ENCODE measurements at places on chromosomes 13 and 19.

DNA sequence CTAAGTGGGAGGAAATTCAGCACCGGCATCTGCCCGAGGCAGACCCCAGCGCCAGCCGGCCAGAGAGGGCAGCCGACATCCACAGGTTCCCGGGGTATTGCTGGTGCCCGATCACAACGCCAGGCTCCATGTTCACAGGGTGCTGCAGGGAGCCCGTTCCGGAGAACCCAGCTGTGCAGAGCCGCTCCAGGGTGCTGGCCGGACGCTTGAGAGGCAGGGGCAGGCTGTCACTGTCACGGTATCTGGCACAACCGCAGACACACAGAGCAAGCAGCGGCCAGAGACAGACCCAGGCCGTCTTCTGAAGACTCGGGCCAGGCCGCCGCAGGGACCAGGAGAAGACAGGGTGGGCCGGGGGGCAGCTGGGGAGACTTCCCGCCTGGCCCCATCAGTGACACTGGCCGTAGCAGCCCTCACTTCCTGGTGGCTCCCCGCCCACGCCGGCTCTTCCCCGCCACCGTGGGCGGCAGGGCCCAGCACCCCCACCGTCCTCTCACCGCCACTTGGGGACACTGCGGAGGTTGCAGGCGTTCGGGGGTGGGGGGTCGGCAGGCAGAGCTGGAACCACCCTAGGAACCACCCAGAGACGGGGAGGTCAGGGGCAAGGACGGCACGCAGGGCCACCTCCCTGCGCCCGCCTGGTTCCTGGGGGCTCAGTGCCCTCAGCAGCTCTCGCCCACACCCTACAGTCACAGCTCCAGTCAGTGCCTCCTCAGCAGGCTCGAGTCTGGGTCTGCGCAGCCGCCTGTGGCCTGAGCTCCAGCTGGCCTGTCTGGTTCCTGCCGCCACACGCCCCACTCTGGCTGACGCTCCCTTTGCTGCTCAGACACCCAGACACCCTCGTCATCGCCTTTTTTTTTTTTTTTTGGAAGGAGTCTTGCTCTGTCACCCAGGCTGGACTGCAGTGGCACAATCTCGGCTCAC, 3.8 kb downstream of the RNF126 start:
- DNase-seq, result no peak

DNA sequence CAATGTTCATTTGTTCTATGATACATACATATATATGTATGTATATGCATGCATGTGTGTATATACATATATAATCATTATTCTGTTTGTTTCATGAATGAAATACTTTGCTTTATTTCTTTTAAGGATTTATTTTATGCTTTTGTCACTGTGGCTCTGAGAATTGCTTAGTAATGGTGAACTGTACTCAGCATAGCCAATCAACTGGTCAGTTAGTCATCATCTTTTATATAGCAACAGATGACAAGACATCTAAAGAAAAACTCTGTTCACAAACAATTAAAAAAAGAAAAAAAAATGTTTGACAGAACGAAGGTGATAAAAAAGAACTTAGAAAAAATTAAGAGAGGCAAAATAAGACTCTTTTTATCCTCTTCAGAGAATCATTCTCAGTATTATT, 1440.3 kb downstream of the PCDH9 start:
- no peak for DNase-seq

DNA sequence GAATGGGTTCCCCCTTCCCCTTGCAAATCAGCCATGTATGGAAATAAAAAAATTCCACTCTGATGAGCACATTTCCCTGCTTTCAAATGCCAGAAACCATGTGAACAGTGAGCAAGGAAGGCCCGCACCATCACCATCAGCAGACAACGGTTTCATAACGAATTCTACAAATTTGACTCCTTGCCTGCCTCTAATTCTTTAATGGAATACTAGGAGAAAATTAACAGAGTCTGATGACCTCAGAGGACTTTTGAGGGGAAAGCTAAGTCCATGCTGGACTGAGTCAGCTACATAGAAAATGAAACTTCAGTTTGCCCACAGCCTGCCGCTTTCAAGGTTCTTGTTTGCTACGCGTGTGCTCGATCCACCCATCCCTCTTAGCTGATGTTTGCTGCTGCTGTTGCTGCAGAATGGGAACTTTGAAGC, 46.7 kb upstream of the KL start:
- no peak for DNase-seq

DNA sequence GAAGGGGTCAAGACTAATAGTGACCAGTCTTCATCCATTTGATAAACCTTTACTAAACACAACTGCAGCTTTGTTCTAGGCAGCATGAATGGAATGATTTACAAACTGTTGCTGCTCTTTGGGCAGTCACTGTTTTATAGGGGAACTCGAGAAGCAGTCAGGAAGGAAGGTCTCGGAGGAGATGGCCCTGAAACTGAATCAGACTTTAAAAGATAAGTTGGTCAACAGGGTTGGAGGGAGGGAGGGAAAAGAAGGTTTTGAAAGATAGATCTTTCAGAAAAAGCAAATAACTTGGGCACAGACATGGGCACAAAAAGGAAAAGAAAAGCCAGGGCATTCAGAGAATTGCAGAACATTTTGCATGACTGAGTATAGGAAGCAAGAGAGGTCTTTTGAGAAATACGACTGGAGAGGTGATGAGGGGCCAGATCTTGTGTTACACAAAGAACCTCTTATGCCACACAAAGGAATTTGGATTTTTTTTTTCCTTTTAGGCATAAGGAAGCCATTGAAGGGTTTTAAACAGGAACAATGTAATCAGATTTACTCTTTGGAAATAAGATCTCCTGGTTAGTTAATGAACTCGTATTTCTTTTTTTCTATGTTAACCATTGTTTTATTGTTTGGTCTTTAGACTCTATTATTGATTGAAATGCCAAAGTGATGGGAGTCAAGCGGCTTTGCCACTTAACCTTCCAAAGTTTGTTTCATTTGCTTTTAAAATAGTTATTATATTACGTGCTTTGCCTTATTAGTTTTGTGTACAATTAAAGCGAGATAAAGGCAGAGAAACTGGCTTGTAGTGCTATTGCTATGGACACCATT, 37.5 kb upstream of the SACS start:
- DNase-seq, result peak; percentile 27
